Karpas-422 (cell line): ENCODE measurements at places on chromosomes 11 and 22.

GRCh38 chr22:17612057-17612456, 16.5 kb downstream of the ATP6V1E1 start:
- no peak for DNase-seq

DNA sequence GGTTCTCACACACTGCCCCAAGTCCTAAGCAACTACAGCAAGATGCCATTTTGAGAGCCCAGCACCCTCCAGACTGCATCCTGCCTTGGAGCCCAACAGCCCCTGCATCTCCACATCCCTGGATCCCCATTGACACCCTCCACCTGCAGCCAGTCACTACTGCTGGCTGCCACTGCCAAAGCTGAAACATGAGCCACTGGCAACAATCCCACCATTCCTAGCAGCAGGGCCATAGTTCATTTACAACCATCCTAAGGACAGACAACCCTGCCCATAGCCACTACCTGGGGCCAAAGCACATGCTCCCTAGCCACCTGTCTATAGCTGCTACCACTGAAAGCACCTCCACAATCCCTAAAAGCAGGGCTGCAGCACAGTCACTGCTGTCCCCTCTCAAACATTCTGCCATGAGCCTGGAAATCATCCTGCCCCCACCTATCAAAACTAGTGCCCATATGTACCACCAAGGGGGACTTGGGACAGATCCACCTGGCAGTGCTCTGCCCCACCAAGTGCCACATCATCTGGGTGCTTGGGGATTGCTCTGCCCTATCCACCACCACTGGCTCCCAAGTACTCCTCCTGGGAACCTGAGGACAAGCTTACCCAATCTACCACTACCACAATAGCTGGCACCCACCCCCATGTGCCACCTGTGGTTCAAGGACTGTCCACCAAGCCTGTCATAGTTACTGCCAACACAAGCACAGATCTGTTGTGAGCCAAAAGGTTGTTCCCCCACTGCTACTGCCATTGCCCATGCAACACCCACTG, 138.8 kb upstream of the SOX6 start:
- DNase-seq = no peak

DNA sequence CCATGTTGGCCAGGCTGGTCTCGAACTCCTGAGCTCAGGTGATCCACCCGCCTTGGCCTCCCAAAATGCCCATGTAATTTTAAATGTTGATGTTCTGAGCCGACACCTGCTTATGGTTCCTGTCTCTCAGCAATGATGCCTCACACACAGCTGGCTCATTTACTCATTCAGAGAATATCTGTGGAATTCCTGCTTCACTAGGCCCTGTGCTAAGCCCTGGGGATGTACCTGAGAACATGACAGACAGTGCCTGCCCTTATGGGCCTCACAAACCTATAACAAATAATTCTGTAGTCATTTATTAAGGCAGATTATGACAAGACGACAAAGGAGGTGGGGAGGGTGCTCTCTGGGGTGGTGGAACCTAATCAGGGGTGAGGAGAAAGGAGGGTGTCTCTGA, 93.7 kb downstream of the PRR5L start:
- DNase-seq = no peak

GRCh38 chr11:74480688-74481417, 12.7 kb downstream of the LIPT2 start:
- no peak for DNase-seq
